GM06990 (cell line): ENCODE measurements at places on chromosomes 1 and 21.

GRCh38 chr1:42737257-42737656, 2.8 kb downstream of the CLDN19 start:
- DNase-seq: peak; percentile 29

GRCh38 chr1:60170709-60171108, 97.1 kb upstream of the C1orf87 start:
- no peak for DNase-seq

DNA sequence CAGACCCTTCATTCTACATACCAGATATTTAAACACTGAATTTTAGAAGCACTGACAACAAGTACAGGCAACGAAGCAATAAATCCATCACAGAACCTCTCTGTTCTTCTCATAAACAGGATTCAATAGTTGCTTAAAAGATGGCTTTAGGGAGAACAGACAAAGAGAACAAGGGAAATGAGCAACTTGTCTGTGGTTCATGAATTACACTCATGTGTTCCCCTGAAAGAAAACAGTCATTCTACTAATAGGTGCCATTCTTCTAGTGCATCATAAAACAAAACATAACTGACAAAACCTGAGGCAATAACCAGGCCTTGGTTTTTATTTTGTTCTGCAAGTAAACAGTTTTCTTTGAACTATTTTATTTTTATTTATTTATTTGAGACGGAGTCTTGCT, 6.8 kb downstream of the GNL2 start:
- no peak for DNase-seq

DNA sequence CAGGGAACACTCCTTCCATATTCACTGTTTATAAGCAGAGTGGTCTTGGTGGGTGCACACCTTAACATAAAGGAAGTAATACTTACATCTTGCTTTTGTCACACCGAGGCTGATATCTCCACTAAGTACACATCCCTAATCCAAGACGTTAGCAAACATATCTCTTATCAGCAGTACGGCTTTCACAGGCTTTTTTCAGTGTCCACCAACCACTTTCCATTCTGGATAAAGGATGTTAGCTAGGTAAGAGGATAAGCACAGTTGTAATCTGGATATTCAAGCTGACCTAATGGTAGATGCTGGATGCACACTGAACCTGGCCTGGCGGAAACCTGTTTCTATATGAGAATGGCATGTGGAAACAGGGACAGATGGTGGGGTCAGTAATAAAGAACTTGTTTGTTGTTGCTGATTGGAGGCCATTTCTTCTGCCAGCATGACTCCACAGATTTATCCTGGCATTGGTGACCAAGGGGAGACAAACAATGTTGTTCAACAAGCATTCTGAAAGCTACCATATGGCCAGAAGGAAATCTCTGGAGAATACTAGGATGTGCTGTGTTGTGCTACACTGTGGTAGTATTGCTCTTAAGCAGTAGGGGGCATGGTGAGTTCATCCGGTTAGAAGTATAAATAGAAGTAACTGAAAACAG, 416.4 kb downstream of the PTBP2 start:
- DNase-seq: peak; percentile 6

- DNase-seq: peak; percentile 68
These were observed 2.6 kb upstream of the CREG1 start for GRCh38 chr1:167555971-167556714.

GRCh38 chr1:156502894-156503697, 2.5 kb upstream of the MEF2D start:
- no peak for DNase-seq

DNA sequence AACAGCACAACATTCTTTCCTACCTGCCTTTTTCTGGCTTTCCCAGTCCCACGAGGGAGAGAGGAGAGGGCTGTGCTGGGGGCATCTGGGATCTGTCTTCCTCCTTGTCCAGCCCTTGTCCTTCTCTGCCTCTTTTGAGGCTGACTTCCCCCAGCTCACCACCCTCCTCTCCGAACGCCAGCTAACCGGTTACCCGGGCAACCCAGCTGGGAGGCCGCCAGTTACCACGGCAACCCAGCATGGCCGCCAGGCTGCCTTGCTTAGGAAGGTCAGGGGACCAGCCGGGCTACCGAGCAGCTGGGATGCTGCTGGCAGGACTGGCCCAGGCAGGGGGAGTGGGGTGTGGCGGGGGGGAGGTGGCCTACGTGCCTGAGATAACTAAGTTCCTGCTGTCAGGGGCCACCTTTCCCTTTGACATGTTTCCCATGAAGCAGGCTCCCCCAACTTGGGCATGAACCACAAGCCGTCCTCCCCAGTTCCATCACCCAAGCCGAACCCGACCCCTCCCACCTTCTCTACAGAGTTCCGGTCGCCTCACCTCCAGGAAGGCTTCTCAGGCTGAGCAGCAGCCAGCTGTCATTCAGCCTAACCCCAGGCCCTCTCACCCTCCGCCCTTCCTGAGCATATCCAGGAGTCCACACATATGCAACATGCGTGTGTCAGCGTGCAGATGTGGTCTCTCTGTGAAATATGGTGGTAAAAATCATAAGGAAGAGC, 8.7 kb downstream of the PLEKHA6 start:
- no peak for DNase-seq

DNA sequence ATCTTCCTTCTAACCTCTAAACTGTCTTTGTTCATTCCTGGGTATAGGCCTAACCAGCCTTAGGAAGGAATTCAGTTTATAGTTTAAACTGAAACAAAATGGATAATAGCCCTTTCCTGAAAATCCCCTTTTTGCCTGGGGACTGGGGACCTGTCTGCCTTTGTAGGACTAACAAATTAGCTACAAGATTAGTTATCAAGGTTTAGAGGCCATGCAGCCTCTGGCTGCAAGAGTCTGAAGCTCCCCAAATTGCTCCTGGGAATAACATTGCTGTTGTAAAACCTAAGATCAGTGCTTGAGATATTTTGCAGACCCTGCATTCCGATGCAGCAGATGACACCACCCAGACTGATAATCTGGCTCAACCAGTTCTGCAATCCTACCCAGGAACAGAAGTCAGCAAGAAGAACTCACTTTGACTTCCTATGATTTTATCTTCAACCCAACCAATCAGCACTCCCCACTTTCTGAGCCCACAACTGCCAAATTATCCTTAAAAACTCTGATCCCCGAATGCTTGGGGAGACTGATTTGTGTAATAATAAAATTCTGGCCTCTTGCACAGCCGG, 96.6 kb upstream of the ETV3 start:
- DNase-seq: no peak

DNA sequence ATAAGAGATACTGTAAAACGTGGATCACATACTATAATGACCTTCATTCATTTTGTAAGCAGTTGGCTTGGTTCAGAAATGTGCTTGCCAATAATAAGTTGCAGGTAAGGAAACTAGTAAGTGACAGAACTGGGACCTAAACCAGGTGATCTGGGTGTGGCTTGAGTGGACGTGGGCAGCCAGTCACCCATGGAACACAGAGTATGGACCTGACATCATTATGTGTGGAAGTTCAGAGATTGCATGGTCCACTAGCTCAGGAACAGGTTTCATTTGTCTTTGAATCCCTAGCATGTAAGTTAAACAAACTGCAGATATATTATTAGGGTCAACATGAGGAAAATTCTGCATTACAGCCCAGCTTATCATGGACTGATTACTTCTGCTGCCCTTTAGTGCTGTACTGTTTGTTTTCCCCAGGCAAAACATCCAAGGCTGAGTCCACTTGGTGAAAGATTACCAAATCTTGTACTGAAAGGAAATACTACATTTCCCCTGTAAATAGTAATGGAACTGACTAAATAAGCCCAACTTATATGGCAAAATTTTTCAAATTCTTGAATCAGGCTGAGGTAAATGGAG, 327.3 kb upstream of the SGIP1 start:
- no peak for DNase-seq

DNA sequence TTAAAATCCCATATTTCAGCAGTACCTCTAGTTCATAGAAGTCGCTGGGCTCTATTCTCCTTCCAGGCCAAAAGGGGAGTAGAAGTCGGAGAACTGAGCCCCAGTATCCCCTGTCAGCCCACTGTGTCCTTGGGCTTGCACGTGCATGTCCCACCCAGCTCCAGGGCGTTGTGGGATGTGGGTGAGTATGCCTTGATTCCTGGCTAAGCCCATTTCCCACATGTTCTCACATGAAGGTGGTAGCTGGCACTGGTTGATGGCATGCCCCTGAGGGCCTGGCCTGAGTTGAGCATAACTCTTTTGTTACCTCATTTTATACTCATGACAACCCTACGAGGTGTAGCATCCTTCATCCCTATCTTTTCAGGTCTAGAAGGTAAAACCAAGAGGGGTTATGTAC, 8.0 kb downstream of the SLC6A17 start:
- DNase-seq: no peak

DNA sequence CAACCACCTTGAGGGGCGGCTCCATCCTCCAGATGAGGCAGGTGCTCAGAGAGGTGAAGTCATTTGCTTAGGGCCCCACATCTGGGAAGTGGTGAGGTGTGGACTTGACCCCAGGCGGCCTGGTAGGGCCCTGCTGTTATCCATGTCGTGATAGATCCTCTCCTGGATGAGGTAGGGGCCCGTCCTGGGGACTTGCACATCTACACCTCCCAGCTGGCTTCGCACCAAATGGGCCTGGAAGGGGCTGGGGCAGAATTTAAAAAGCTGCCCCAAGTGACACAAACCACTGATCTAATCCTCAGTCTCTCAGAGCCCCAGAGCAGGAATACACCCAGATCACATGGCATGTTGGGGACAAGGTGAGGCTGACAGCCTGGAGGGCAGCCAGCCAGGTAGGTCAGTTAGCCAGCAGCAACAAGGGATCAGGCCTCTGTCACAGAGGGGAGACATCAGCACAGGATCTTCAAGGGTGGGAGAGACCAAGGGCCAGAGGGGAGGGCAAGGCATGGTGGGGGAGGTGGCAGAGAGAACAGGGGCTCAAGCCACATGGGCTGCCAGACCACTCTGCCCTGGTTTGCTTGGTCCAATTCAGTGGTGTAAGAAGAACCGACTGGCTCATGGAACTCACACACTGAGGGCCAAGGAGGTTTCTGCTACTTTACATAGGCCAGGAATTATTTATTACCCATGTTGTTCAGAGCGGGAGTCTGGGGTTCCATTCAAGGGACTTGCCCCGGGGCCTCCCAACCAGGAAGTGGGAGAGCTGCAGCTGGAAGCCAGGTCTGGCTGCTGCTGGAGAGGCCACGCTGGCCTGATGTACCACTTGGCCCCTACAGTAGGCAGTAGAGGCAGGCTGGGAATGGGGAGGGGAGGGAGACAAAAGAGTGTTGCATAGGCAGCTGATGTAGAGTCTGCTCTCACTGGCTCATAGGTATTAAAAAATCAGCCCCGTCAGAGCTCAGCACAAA, 12.1 kb downstream of the LRP8 start:
- DNase-seq: no peak

GRCh38 chr1:3906672-3907020, 6.6 kb upstream of the C1orf174 start:
- no peak for DNase-seq

GRCh38 chr1:10210841-10211804, 753 bp downstream of the KIF1B start:
- peak; percentile 29 for DNase-seq

DNA sequence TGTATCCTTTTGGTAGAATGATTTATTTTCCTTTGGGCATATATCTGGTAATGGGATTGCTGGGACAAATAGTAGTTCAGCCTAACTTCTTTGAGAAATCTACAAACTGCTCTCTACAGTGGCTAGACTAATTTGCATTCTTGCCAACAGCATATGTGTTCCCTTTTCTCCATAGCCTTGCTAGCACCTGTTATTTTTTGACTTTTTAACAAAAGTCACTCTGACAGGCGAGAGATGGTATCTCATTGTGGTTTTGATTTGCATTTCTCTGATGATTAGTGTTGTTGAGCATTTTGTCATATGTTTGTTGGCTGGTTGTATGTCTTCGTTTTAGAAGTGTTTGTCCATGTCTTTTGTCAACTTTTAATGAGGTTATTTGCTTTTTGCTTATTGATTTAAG, 99.8 kb downstream of the UCK2 start:
- no peak for DNase-seq

- DNase-seq: no peak
These were observed 7.1 kb downstream of the ANGEL2 start for GRCh38 chr1:213008564-213008963.

GRCh38 chr21:36079010-36079649, 9.3 kb downstream of the CBR1 start:
- peak; percentile 31 for DNase-seq

DNA sequence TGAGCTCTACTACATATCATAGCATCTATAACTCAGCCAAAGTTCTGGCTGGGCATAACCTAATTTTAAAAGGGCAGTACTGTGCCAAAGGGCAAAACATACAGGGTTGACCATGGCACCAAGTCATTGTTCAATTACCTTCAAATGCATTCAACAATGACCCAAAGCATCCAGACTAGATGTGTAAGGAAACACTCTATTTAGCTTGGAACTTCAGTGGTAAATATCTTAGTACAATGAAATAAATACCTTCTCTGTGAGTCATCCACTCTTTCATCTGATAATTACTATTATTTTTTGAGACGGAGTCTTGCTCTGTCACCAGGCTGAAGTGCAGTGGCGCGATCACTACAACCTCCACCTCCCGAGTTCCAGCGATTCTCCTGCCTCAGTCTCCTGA, 70.0 kb downstream of the NVL start:
- no peak for DNase-seq

DNA sequence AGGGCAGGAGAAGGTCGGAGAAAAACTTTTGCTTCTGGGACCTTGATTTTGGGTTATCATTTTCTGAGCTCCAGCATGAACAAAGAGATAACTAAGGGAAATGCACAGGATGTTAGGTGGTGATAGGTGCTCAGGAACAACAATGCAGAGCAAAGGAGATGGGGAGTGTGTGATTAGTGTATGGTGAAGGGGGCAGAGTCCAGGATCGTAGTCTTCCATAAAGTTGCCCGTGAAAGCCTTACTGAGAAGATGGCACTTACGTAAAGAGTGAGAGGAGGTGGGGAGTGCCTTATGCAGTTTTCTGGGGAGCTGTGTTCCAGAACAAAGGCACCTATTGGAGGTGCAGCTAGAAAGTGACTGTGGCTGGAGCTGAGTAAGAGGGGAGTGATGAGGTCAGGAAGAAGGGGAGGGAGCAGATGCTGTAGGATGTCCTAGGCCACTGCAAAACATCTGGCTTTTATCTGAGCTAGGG, 11.6 kb downstream of the KCNK1 start:
- DNase-seq: no peak
